Thoracic aorta endothelial cell (primary cell): ENCODE measurements at places on chromosomes 13 and 19. TPM values are rescaled to one million over a fixed set of nuclear protein-coding genes. Genes with fewer than 3 reads are reported as not detected.

TPTE2 gene
- not detected in 2 replicates for total RNA-seq

ZNF600 gene
- total RNA-seq = 6.7 and 7.4 TPM in 2 replicates

TSSK6 gene
- 0.57 and 1.1 TPM in 2 replicates for total RNA-seq

DNMT1 gene
- 107 and 119 TPM in 2 replicates for total RNA-seq

HPN gene
- 0.13 TPM in 1 of 2 replicates, not detected in the other for total RNA-seq

FCHO1 gene
- 0.93 and 1.7 TPM in 2 replicates for total RNA-seq

CGB1 gene
- not detected in 2 replicates for total RNA-seq

NCAN gene
- total RNA-seq = not detected in 2 replicates

MADCAM1 gene
- total RNA-seq = 0.07 and 0.13 TPM in 2 replicates

LTBP4 gene
- 11.6 and 13.3 TPM in 2 replicates for total RNA-seq

C19orf44 gene
- 6.9 and 7.5 TPM in 2 replicates for total RNA-seq

EXOC3L2 gene
- 1.2 and 1.7 TPM in 2 replicates for total RNA-seq

TUBB4A gene
- not detected in 2 replicates for total RNA-seq

TMEM150B gene
- not detected in 2 replicates for total RNA-seq

SIGLEC7 gene
- total RNA-seq = not detected in 2 replicates

RNF113B gene
- total RNA-seq = not detected in 2 replicates

C13orf42 gene
- not detected in 2 replicates for total RNA-seq

NCCRP1 gene
- total RNA-seq = not detected in 2 replicates

PALM gene
- total RNA-seq = 6.5 and 9.8 TPM in 2 replicates

ZNF443 gene
- 4.5 and 4.8 TPM in 2 replicates for total RNA-seq

ZNF865 gene
- total RNA-seq = 1.6 and 1.8 TPM in 2 replicates

ZNF575 gene
- 0.27 TPM in 1 of 2 replicates, not detected in the other for total RNA-seq

EHD2 gene
- total RNA-seq = 126 and 166 TPM in 2 replicates

ZNF382 gene
- 6.5 and 6.9 TPM in 2 replicates for total RNA-seq

ZNF729 gene
- not detected in 2 replicates for total RNA-seq

GEMIN7 gene
- 22.5 and 27.1 TPM in 2 replicates for total RNA-seq

HOMER3 gene
- 61.0 and 93.2 TPM in 2 replicates for total RNA-seq

SCEL gene
- total RNA-seq = not detected in 2 replicates

ERICH4 gene
- total RNA-seq = not detected in 2 replicates

CADM4 gene
- total RNA-seq = 1.6 and 1.7 TPM in 2 replicates

DLL3 gene
- total RNA-seq = 0.43 and 0.66 TPM in 2 replicates

C5AR1 gene
- not detected in 2 replicates for total RNA-seq

RETN gene
- not detected in 2 replicates for total RNA-seq

FFAR1 gene
- total RNA-seq = not detected in 2 replicates

KRTDAP gene
- total RNA-seq = not detected in 2 replicates

LILRB2 gene
- not detected in 2 replicates for total RNA-seq

SIGLEC12 gene
- not detected in 2 replicates for total RNA-seq

BCAM gene
- 14.5 and 27.0 TPM in 2 replicates for total RNA-seq

SULT2A1 gene
- total RNA-seq = not detected in 2 replicates

TNFSF9 gene
- total RNA-seq = 0.40 and 0.79 TPM in 2 replicates

ZNF208 gene
- total RNA-seq = 0.13 and 0.14 TPM in 2 replicates

CGB2 gene
- not detected in 2 replicates for total RNA-seq
